ENCODE measurements at places on chromosomes 3 and 15. TPM values are rescaled to one million over a fixed set of nuclear protein-coding genes. Genes with fewer than 3 reads are reported as not detected.

DNA sequence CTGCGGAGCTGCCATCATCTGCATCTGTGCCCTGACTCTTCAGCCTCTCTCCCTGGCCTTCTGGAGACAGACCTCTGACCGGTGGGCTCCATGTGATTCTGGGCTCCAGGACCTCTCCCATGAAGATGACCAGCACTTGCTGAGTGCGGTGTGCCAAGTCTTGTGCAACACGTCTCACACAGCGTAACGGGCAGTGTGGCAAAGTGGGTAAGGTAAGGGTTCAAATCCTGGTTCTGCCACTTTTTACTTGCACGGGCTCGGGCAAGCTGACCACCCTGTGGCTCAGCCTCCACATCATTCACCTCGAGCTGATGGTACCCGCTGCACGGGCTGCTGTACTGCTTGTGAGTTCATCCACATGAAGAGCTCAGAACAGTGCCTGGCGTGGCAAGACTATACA, 6.5 kb upstream of the SYNM start:
- DNase-seq, result no peak

GRCh38 chr3:135246027-135246426, 451.0 kb downstream of the EPHB1 start:
- DNase-seq, result no peak

The BTLA gene
- total RNA-seq, result not detected

DNA sequence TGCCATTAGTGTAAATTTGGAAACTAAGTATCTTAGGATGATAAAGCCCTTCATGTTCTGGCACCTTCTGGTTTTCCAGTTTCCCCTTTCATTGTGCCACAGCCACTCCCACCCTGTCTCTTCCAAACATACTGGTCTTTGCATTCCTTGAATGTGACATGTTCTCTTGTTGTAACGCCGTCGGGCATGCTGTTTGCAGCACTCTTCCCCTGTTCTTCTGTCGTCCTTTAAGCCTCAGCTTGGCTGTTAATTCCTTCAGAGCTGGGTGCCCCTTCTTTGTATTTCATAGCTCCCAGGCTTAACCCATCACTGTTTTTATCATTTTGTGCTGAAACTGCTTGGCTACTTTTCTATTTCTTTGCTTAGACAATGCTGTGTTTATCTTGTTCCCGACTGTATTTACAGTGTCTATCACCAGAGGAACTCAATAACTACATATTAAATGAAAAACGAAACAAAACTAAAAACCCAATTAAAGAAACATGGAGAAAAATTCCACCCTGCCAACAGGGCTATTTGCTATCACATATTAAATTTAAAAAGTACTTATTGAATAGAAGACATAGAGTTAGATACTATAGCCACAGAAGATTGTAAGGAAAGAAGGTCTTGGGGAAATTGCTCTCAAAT, 95.4 kb upstream of the KCNAB1 start:
- DNase-seq, result no peak

GRCh38 chr3:99670556-99670950, 32.2 kb downstream of the COL8A1 start:
- DNase-seq, result no peak

The GOLGA8J gene
- total RNA-seq, result not detected

DNA sequence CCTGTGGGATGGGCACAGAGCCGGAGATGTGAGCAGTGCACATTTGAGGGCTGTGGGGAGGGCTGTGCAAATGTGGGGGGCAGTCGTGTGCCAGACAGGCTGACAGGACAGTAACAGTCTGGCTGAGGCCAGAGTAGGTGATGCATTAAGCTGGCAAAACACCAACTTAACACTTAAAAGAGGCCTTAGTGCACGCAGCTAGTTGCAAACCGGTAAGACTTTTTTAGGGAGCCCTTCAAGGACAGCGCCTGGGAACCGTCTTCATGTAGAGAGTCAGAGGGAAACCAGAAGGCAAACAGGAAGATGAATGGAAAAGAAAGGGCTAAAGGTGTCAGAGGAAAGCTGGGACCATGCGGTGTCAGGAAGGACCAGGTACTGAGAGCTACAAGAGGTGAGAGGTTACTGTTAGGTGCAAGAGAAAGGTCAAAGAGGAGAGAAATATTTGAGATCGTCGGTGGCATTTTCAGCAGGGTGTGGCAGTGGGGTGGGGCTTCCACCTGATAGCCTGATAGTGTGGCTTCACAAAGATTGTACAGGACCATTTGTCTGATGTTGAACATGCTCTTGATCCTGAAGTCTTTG, 30.0 kb upstream of the CHD2 start:
- DNase-seq, result no peak

DNA sequence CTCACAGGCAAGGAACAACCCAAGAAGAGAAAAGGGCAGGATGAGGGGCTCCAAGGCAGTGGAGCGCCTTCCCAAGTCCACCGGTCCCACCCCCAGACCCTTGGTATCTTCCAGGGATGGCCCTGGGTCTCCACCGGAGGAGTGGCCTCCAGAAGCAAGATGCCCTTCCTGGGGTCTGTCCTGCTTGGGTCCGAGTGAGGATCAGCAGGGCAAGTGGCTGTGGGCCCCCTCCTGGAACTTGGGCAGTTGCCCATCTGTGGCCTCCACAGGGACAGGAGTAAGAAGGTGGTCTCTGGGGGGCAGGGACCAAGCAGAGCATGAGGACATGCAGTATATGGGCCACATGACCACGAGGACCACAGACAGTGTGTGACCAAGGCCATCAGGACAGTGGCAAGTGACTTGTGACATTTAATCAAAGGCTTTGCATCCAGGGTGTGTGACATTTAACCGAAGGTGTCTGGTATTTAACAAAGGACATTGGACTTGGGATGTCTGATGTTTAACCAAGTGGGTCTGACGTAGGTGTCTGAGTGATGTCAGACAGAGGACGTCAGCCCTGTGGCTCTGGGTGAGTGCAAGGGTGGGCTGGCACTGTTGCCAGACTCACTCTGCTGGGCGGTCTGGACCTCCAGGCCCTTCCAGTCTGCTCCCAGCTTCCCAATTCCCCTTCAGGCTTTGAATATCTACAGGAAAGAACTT, 34.7 kb downstream of the SCN5A start:
- DNase-seq, result no peak

DNA sequence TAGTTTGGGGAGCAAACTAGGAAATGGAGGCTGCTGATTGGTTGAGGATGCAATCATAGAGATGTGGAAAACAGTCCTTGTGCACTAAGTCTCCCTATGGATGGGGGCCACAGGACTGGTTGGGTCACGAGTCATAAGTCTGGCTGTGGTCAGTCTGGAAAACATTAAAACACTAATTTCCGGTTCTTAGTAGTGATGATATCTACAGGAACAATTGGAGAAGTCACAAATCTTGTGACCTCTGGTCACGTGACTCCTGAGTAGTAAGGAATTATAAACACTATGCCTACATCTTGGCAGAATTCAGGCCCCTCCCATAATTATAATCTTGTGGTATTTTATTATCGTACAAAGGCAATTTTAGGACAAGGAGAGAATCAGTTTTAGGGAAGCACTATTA, 317.3 kb upstream of the ARPP21 start:
- DNase-seq, result peak; percentile 19

The GABRG3 gene
- not detected for total RNA-seq

- DNase-seq, result no peak
Observed at GRCh38 chr3:76231258-76231657, 445.9 kb upstream of the ZNF717 start.

- DNase-seq, result peak; percentile 22
Observed at GRCh38 chr3:183664913-183665381, 29.5 kb downstream of the KLHL24 start.

The PDCD7 gene
- 17.3 TPM for total RNA-seq

- no peak for DNase-seq
Observed at GRCh38 chr3:5504135-5504534, 316.6 kb downstream of the EDEM1 start.

DNA sequence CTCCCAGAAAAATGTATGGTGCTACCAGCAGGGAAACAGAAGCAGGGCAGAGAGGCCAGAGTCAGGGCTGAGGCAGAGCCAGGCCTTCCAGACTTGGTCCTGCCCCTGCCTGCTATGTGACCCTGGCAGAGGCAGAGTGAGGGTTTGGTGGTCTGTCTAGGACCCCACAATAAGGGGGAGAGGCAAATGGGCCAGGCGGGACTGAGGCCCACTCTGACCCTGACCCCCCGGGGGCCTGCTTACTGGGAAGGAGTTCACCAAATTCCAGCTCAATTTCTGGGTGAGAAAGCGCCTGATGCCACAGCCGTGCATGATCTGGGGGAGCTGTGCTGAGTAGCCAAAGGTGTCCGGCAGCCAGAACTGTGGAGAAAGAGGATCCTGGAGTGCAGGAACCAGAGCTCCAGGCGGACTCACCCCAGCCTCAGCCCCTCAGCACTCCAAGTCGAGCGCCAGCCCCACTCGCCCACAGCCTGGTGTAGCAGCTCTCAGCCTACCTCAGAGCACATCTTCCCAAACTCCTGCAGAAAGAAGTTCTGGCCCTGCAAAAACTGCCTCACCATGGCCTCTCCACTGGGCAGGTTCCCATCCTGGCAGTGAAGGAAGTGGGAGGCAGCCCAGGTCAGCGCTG, 6.9 kb downstream of the MAN2C1 start:
- no peak for DNase-seq

DNA sequence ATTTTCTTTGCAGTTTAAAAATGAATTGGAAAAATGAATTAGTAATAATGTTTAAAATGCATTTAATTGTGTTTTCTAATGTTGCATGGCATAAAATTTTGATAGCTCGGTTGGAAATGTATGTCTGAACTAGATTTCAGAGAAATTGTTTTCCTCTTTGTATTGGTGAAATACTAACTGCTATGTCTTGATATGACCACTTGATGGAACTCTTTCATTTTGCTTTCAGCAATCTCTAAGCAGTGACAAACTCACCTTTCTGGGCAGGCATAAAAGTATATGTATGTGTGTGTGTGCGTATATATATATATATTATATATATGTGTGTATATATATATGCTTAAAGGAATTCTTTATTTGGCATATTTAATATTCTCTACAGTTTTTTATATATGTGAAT, 239.3 kb upstream of the ZNF717 start:
- DNase-seq, result no peak

The CCDC33 gene
- not detected for total RNA-seq
